ENCODE measurements at places on chromosomes 2 and 18.

DNA sequence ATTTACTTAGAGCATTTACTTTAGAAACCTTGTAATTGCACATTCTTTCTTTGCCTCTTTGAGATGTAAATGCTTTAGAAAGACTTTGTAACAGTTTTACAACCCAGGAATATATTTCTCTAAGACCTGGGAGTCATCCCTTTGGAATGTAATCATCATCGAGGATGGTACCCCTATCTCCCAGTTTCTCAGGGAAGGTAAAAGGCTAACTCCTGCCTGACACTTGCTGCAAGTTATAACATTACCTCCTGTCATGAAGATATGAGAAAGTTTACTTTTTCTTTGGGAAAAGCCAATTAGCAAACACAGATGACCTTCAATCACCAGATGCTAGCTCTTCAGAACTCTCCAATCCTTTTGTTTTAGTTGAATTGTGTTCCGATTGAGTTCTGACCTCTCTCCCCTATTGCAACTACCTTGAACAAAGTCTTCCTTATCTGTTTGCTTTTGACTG is 420.3 kb upstream of the FSIP2 start:
- no peak for DNase-seq

- DNase-seq, result no peak
Observed at GRCh38 chr2:15754703-15755099, 163.0 kb downstream of the DDX1 start.

GRCh38 chr2:47025969-47026610 is 110.5 kb upstream of the MCFD2 start:
- DNase-seq, result no peak

GRCh38 chr2:116692988-116693387 is 1121.5 kb upstream of the DDX18 start:
- no peak for DNase-seq
